ENCODE measurements at places on chromosomes 6 and 20.

- no peak for ATAC-seq
These were observed 541.5 kb downstream of the CD83 start for GRCh38 chr6:14658886-14659561.

DNA sequence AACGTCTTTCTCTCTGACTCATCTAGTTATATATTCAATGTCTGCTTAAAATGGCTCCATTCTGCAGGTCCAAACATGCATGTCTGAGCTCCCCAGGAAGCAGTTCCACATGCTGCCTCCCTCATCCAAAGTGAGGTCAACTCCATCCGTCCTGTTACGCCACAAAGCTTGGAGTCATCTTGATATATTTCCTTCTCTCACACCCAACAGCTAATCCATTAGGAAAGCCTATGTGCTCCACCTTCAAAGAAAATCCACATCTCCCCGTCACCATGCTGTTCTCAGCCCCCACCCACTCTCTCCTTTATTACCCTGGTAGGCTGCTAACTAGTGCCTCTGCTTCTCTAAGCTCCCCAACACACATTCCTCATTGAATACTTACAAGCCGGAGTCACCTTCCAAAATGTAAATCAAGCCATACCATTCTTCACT is 130.2 kb upstream of the SYNDIG1 start:
- no peak for ATAC-seq

GRCh38 chr6:21823371-21823770 is 229.8 kb downstream of the SOX4 start:
- no peak for ATAC-seq

DNA sequence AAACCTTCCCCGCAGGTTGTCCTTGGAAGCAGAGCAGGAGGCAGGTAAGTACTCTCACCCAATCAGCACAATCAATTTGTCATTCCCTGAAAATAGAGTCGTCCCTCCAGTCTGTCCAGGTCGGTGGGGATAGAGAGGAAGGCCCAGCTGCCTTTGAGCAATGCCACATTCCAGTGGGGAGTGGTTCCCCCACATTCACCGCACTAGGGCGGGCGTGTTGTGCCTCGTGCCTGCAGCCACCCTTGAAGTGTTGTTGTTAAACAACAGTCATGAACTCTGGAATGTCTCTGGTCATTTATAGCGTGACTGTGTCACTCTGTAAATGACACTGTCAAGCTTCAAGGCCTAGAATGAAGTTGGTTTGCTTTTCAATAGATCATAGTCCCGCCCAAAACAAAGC is 33.4 kb downstream of the PRDM1 start:
- no peak for ATAC-seq

DNA sequence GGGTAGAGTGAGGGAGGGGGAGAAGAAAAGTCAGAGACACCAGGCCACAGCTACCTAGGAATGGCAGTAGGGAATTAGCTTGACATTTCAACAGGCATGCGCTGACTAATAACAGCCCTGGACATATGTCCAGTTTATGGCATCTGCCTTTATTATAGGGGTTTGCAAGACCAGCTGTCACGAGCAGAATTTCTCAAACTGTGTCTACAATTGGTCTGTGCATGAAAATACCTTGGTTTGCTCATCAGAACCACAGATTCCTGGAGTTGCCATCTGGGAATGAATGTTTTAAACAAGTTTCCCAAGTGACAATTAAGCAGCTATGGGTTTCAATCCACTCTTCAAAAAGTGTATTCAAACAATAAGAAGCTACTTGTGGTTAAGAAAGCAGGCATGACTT is 110.3 kb upstream of the ENPP5 start:
- ATAC-seq = no peak

DNA sequence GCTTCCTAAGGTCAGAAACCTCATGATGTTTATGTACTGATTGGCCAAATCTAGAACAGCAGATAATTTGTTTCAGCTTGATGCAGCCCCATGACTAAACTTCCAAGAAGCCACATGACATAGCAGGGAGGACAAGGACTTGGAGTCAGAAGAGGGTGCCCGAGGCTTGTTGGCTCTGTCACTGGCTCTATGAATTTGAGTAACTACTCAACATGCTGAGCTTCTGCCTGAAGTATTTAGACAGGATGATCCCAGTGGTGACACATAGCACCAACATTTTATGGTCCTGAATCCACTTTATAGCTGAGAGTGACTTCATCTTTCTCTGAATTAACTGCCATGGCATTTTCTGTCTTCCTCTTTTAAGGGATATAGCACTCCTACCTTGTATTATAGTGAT is 13.5 kb upstream of the TBX18 start:
- ATAC-seq = no peak

- no peak for ATAC-seq
These were observed 64.8 kb downstream of the JARID2 start for GRCh38 chr6:15310680-15311079.

DNA sequence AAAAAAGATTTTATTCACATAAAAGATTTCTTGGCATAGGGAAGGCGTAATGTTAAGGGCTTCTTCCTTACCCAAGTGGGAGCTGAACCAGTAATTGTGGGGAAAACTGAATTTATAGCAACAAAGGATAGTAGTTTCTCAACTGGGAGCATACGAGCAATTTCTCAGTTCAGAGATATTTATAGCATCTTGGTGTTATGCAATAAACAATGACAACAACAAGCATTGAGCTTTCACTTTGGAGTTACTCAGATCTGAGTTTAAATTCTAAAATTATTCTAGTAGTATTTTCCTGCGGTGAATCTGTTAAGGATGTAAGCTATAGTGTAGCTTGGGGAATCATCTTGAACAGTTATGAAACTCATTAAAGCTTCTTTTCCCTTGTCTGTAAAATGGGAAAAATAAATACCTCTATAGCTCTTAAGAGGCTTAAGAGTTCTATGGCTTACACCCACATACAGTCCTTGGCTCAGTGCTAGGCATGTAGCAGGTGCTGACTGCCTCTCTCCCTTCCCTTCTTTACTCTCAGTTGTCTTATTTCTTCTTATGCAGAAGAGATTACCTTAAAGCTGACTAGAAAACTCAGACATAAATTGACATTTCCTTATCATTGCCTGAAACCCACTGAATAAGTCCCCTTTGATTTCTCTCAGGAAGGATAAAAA is 58.8 kb downstream of the SAMD5 start:
- ATAC-seq = no peak

Measured in activated CD4-positive, CD25-positive, alpha-beta regulatory T cell treated with anti-CD3 and anti-CD28 coated beads, Interleukin-2, amount 50 U/mL, for 24 hours (primary cell).